ENCODE measurements at places on chromosomes 16 and 17. TPM values are rescaled to one million over a fixed set of nuclear protein-coding genes. Genes with fewer than 3 reads are reported as not detected.

RAC3 gene
- total RNA-seq: not detected

- no peak overlapping the region for H3K4me3 ChIP-seq
- H3K4me1 ChIP-seq: no peaks in the 10 kb centered on the region
- H3K27me3 ChIP-seq: no peaks in the 10 kb centered on the region
- H3K27ac ChIP-seq: no peak overlapping the region
- no peak for DNase-seq
These were observed 44.4 kb upstream of the SCNN1B start for GRCh38 chr16:23257682-23258081.

KRTAP9-2 gene
- total RNA-seq: not detected

- H3K27me3 ChIP-seq: peaks cover 2% of the 10 kb centered on the region
- no peak overlapping the region for H3K27ac ChIP-seq
- no peaks in the 10 kb centered on the region for H3K36me3 ChIP-seq
These were observed 10.8 kb upstream of the ZNF267 start for GRCh38 chr16:31862761-31863160.

Measured in aorta (tissue), 5 donors.